NCI-H2081 treated with DMSO at 0.1 percent for 48 hours (cell line): ENCODE measurements at places on chromosomes 5 and 9.

- DNase-seq, result no peak
These were observed 571.2 kb upstream of the ZNF462 start for GRCh38 chr9:106291786-106292185.

GRCh38 chr5:76500633-76501393 is 97.7 kb downstream of the IQGAP2 start:
- DNase-seq, result no peak

- DNase-seq, result no peak
These were observed 30.5 kb upstream of the CREBRF start for GRCh38 chr5:173025651-173026050.

DNA sequence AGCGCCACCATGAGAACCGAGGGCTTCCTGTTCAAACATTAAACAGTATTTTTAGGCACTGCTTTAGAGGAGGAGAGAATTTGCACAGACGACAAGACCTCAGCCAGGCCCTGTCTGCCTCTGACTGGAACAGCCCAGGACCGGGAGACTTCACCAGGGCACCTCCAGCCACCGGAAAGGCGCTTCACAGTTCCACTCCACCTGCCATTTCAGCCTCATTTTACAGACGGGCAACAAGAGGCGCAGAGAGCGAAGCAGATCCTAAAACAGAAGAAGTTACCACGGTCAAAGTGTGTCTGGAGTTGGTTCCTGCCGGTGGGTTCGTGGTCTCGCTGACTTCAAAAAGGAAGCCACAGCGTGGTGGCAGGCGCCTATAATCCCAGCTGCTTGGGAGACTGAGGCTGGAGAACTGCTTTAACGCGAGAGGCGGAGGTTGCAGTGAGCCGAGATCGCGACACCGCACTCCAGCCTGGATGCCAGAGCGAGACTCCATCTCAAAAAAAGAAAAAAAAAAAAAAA is 28.4 kb downstream of the COL23A1 start:
- no peak for DNase-seq

GRCh38 chr5:50575740-50576139 is 90.7 kb upstream of the PARP8 start:
- DNase-seq, result no peak

GRCh38 chr5:67831048-67831447 is 384.5 kb upstream of the PIK3R1 start:
- no peak for DNase-seq

DNA sequence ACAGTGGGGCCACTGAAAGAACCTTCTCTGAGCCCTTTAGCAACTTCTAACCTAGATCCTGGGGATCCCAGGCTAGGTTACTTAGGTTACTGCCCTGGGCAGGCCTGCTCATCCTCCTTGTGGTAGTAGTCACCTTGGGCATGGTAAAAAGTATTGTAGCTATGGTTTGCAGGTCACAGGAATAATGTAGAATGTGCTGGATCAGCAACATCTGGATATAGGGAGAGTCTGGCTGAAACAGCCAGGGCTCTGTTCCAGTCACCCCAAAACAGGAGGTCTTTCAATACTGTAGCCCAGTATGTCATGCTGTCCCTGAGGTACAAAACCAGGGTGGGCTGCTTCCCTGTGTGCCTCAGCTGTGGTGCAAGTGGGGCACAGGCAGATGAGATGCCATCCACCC is 33.6 kb downstream of the UGT3A2 start:
- no peak for DNase-seq

- no peak for DNase-seq
These were observed 148.7 kb downstream of the CDK5RAP2 start for GRCh38 chr9:120431268-120431667.

GRCh38 chr5:621341-621761 is 9.2 kb downstream of the CEP72 start:
- DNase-seq, result no peak

- no peak for DNase-seq
These were observed 61.3 kb upstream of the SMC5 start for GRCh38 chr9:70197216-70198044.

DNA sequence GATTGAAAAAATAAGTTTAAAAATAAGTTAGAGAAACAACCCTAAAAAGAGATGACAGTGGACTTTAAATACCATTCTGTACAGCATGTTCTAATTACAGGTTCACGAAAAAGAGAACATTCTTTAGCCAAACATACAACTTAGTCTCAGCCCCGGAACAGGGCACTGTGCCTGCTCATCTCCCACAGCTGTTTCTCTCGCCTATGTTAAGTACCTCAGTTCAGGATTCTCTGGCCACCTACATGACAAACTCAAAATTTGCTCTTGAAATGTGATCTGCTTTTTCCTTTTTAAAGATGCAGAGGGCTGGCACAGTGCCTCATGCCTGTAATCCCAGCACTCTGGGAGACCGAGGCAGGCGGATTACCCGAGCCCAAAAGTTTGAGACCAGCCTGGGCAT is 52.3 kb downstream of the MYO10 start:
- DNase-seq, result no peak

DNA sequence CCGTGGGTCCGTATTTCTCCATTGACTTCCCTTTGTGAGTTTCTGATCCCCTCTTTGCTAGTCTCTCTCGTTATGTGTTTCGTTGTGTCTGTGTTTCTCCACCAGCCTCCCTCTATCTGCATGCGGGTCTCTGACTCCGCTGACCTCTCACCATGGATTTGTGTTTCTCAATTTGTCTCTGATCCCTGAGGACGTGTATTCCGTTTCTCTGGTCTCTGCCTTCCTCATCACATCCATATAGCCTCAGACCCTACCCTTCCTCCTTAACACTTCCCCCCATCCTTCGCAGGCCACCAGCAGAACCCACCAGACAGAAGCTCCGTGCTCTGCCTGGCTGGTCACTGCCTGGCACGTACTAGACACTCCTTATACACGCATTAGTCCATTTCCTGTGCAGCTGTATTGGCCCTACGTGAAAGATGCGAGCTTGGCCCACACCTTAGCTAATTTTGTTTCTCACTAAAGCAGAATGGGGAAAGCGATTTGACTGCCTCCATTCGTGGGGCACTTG is 631 bp downstream of the B4GALT7 start:
- DNase-seq, result no peak

DNA sequence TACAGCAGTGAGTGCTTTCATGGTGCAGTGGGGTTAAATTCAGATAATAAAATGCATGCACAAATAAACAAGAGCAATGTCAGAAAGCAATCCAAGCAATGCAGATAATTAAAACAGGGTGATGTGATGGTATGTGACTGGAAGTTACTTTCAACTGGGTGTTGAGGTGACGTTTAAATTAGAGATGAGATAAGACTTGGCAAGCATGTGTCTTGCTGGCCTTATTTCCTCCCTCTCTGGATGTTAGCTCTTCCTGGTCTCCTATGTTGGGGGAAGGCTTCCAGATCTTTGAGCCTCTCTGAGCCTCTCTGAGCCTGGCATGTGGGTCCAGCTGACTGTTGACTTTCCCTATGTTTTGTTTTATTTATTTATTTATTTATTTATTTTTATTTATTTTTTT is 54.4 kb downstream of the DOCK2 start:
- no peak for DNase-seq

GRCh38 chr9:136007934-136008692 is 46.9 kb upstream of the UBAC1 start:
- no peak for DNase-seq

DNA sequence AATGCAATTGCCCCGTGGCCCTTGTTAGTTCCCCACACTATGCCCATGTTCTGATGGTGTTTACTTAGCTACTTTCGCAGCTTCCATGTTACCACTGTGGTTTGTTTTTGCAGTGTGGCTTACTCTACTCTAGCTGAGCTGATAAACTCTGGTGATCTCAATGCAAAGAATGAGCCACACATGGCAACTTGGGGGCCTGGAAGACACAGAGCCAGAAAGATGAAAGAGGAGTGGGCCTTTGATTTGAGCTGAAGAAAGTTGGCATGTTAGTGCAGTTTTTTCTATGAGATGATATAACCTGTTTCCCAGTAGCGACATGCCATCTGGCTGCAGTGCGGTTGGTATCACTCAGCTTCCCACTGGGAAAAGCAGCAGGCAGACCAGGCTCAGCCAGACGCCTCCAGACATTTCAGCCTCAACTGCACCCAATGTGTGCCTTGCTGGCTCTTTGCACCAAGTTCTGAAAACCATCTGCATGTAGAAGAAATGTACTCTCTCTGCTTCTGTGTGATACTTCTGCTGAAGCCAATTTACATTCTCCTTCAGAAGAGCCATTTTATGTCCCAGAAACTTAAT is 329.4 kb downstream of the ARHGEF28 start:
- no peak for DNase-seq

- DNase-seq, result no peak
These were observed 11.9 kb downstream of the AGTPBP1 start for GRCh38 chr9:85729882-85730281.

- DNase-seq, result no peak
These were observed 41.9 kb downstream of the WDR36 start for GRCh38 chr5:111134087-111134486.

DNA sequence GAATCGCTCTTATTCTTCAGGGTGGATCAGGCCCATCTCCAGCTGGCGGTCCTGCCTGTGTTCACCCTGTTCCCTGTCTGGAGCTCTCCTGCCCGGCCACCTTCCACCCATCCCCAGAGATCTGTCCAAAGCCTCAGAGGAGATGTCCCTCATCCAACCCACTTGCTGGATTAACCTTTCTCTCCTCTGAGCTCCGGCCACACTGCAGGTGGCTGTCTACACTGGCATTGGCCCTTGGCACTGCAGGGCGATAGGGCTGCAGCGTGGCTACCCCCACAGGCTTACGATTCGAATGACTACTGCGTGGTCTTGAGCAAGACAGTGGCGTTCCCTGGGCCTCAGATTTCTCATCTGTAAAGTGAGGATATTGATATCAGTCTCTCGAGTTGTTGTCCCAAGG is 63.8 kb upstream of the BARHL1 start:
- DNase-seq, result no peak

DNA sequence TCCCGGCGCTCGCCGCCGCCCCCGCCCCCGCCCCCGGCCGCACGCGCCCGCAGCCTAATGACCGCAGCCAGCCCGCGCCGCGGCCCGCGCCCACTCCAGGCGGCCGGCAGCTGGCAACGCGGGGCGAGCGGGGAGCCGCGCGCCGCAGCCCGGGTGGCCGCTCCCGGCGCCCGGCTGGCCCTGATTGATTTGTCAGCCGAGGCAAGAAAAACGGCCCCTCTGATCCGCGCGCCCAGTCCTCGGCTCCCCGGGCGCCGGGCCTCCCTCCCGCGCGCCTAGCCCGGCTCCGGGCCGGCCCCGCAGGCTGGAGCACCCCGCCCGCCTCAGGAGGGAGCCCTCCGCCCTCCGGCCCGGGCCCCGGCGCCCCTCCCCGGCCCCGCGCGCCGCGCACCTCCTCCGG is 11.9 kb upstream of the LHX2 start:
- no peak for DNase-seq

DNA sequence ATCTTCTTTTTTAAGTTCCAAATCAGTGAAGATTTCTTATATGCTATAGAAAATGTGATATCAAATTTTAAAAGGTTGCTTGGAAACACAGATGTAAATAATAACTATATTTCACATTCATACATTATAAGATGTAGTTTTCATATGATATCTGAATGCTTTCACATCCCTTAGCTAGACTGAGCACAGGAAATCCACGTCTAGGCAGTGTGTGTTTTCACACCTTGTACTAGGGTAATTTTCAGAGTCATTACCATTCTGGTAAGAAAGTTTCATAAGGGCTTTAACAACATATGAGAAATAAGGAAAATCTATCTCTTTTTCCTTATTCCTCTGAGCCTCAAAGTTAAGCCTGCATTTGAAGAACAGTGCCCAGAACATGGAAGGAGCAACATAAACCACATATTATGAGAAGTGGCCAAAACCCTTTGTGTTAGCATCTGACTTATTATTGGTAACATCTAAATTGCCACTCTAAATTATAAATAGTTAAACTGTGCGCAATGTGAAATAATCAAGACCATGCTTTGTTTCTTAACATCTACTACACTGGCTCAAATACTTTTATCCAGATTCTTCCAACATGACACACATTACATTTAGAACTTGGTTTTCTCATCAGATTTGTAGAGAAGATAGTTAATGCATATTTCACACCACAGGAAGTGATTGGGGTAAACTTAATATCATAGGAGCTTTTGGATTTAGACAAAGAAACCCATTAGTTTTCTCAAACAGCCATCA is 113.3 kb downstream of the PPP2R2B start:
- no peak for DNase-seq

DNA sequence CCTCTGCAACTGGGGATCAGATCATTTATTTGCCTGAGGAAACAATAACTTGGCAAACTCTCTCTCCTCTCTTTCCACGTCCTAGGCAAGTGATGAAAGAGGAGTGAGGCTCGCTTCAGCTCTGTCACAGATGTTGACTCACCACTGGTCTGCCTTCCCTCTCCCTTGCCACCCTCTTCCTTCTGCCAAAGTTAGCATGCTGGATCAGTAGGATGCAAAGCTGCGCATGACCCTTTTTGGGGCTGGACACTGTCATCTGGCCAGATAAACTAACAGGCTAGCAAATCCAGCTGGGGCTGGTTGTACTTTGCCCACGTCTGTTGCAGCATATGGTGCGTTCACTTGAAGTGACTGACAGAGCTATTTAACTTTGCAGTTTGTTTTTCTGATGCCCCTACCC is 36.2 kb upstream of the SMARCA2 start:
- no peak for DNase-seq

- DNase-seq, result no peak
These were observed 8.7 kb upstream of the PRSS3 start for GRCh38 chr9:33786681-33787080.

DNA sequence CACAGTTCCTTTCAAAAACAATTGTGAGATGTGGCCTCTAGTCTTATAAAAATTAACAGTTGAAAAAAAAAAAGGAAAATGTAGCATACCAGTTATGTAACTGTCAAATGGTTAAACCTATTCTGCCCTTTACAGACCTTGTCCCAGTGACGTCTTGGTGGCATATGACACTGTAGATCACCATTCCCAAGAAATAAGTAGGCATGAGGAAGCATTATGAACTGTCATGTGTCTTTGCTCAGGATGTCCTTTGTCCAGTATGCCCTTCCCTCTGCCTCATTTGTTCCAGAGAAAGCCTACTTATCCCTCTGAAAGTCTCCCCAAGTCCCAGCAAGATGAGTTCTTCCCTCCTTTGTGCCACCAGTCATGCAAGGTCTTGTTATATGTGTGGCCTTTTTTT is 63.2 kb downstream of the PAM start:
- DNase-seq, result no peak

- DNase-seq, result no peak
These were observed 41.0 kb downstream of the KIAA1191 start for GRCh38 chr5:176320577-176320976.
